SW 1271 (cell line): ENCODE measurements at places on chromosomes 5 and 9.
A peak's percentile ranks its signal among the peaks of the same experiment; 100 is the strongest.

DNA sequence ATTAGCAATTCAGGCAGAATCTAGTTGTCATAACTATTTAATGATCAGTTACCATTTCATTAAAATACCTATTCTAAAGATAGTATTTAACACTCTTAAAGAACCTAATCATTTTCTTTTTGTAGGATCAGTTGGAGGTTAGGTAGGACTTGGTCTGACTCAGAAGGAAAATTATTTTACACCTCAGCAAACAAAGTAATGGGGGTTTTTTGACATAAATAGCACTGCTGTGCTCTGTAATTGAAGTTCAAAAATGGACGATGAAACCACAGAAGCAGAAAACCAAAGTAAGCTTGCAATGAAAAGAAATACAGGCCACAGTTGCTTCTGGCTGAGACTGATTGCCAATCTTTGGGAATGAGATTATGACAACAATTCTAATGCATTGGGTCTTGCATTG is 187.0 kb upstream of the TRPM3 start:
- no peak for DNase-seq

GRCh38 chr5:14464096-14464495 is 117.5 kb upstream of the OTULINL start:
- DNase-seq = no peak

GRCh38 chr9:126621919-126622735 is 8.4 kb downstream of the LMX1B start:
- DNase-seq = no peak

DNA sequence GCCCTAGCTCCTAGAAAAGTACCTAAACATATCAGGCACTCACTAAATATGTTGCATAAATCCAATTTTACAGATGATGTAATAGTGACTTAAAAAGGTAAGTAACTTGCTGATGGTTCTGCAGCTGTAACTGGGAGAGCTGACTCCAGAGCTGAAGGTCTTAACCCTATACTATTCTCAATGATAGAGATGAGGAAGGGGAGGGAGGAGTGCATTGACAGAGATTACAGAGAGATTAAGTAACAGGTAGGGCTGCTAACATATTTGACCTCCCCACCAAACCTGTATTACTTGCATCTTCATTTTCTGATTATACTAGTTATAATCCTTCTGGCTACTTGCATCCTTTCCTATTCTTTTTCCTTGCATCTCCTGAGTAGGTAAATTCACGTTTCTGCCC is 255.4 kb upstream of the EFNA5 start:
- DNase-seq = no peak

GRCh38 chr9:121499177-121499426 is 542 bp downstream of the GGTA1 start:
- DNase-seq = no peak

GRCh38 chr5:14479143-14479696 is 102.4 kb upstream of the OTULINL start:
- no peak for DNase-seq

DNA sequence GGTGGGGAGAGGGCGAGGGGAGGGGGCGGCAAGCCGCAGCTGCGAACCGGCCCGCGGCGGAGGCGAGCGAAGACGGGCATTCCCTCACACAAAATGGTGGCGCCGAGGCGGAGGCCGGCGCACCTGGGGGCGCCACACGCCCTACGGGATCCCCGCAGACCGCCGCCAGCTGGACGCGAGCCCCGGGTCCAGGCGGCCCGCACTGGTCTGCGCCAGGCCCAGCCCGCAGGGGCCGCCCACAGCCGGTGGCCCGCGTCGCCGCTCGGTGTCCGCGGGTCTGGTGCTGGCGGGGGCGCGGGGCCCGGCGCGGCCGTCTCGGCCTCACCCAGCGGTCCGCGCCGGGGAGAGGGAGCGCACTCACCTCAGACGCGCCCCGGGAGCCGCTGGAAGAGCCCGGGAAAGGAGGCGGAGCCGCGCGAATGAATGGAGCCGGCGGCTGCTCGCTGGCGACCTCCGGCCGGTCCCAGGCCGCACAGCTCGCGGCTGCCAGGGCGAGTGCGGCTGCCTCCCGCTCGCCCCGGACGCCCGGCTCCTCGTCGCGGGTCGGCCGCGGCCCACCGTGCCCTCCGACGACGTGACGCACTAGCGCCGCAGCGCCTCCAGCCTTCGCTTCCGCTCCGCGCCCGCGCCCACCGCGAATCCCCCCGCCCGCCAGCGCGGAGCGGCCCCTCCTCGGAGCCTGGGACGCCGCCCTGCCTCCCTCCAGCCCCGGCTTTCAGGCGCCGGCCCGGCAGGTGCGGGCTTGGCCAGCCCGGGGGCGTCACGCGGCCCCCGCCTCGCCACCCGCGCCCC is at the start of gene FAM169A:
Gene FAM169A (minus strand): TSS at position 584 of the 792 bp plus-strand sequence. CDS start 24,711 bp downstream, outside the sequence.
- peak; percentile 58 for DNase-seq

GRCh38 chr9:132539096-132539495 is 43.3 kb upstream of the BARHL1 start:
- DNase-seq = no peak

DNA sequence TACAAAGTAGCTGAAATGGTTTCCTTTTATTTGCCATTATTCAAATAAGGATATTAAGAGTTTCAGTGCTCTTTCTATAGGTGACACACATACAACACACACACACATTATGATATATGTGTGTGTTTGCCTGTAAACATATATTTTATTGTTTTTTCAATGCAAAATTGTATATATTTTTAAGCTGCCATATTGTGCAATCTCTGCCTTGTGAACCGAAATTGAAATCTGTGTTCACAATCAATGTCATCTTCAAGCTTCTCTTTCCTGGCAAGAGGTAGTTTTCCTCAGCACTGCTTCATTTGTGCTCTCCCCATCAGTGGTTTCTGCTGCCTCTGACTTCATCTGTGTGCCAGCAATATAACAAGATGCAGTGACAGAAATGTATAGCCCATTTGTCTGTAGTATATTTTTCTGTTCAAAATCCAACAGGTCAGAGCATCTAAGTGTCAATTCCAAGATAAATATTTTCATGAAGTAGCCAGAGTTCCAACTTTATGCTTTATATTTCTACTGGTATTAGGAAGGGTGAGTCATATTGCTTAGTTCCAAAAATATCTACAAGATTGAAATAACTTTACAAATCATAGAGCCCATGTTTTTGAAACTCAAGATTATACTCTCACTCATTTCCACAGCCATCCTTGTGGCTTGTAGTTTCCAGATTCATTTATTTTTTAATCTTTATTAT is 1704.8 kb upstream of the CDH9 start:
- DNase-seq = no peak
